Parietal lobe (tissue), 2 donors: ENCODE measurements at places on chromosomes 11 and 22. TPM values are rescaled to one million over a fixed set of nuclear protein-coding genes. Genes with fewer than 3 reads are reported as not detected.

Gene ARHGEF17
- total RNA-seq = 46.6 TPM

Gene C11orf87
- total RNA-seq = 25.4 TPM

Gene RASL10A
- 21.3 TPM for total RNA-seq

Gene ANO3
- total RNA-seq = 7.2 TPM

Gene MAPK11
- total RNA-seq = 41.6 TPM

Gene DGCR6
- total RNA-seq = 18.8 TPM

Gene OR4A47
- not detected for total RNA-seq

Gene CSRP3
- total RNA-seq = not detected
